ENCODE measurements at places on chromosomes 5 and 9. TPM values are rescaled to one million over a fixed set of nuclear protein-coding genes. Genes with fewer than 3 reads are reported as not detected.

- ATAC-seq, result no peak
These were observed 16.8 kb downstream of the AFAP1L1 start for GRCh38 chr5:149288436-149288835.

DNA sequence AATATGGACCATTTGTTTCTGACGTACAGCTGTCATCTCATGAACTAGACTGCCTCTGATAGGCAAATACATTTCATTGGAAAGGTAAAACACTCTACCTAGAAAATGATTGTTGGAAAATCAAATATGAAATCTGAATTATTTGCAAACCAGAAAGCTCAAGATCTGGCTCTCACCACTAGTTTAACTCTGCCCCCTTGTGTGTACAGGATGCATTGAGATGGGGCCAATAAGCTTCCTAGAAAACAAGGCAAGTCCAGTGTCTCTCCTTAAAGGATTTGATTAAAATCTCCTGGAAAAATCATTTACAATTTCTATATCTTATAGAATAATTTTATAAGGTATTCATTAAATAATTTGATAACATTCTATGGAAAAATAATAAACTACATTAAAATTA lies 311.9 kb upstream of the ANKH start:
- ATAC-seq, result no peak

DNA sequence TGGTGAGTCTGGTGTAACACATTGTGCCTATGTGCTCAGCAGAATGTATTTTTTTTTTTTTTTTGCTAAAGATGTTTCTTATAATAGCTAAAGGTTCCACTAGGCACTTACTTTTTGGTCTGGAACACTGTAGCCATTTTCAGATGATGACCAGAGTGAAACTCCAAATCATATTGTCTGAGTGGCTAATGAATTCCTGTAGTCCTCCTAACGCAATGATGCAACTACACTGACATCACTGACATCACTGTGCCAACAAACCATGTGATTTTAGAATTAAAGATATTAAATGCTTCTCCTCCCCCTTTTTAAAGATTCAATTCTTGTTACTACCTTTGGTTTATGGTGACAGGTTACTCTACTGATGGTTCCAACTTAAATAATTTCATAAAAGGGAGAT lies 28.8 kb downstream of the JAKMIP2 start:
- no peak for ATAC-seq

DNA sequence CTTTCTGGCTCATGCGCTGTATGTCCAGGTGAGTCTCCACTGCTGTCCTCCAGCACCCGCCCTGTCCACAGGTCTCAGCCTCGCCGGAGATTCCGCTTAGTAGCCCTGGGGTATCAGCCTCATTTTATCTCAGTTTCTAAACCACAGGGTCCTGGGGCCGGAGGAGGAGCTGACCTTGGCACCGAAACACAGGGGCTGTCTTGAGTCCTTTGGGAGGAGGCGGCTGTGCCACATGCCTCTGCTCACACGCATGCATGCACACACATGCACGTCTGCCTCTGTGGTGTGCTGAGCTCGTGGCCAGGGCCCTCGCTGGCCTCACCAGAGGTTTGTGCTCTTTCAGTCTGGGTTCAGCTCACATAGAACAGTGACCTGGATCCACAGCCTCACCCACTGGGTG lies 23.3 kb downstream of the TRIP13 start:
- no peak for ATAC-seq

GRCh38 chr5:61820836-61821235 lies 485.2 kb upstream of the KIF2A start:
- ATAC-seq, result no peak

DNA sequence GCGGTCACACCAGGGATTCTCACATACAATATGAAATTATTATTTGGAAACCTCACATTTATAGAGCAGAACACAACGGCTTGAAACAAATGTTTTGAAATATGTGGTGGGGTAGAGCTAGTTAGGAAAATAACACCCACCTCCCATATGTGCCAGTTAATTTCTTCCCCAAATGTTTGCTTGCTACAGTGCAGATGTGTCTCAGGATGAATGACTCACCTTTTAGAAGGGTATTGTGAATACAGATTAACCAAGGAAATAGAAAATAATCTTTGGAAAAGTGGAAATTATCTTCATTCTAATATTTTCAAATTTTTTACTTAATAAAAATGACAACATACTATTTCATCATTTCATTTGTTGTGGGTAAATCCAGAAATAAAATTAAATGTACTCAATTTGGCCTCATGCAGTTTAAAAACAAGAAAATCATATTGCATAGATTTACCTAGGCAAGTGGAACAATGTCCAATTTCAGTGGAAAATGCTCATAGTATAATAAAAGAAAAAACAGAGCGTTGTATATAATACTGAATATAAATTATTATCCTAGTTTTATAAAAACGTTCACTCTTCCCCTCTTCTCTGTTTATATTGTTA lies 39.3 kb upstream of the RICTOR start:
- no peak for ATAC-seq

DNA sequence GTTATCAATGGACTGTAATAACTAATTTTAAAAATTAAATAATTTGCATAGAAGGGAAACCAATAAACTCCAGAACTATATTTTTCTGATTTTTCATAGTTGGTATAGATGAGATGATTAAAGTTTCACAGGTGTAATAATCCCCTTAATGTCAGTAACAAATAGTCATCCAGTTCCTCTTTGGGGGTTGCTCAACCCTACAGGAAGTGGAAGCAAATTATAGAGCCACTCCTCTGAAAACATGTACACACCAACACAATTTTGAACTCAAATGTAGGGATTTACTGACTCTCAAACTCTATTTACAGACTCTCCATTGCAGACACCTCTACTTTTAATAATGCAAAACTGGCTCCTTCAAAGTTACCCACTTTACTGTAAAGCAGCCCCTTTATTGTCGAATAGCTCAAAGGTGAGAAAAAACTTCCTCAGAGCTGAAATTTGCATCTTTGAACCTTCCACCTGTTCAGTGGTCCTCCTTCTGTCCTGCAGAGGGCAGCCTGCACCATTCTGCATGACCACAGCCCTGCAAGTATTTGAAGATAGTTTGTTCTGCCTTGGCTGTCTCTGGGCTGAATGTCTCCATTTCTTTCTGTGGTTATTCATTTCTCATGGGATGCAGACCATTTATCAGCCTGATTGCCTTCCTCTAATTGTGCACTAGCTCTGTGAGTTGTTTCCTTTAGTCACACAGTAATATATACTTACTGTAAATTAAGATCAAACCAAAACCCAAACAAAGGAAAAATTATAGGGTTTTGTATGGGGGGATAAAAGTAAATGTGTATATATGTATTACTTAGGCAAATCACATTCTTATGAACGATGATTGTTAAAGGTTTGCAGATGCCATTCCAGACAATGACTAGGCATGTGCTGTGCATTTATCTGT lies 383.2 kb upstream of the SGCD start:
- ATAC-seq, result peak; percentile 55

GRCh38 chr9:122124528-122124927 lies 31.4 kb upstream of the TTLL11 start:
- no peak for ATAC-seq

GRCh38 chr5:115317320-115317719 lies 20.9 kb upstream of the CCDC112 start:
- no peak for ATAC-seq

- ATAC-seq, result no peak
These were observed 247.0 kb upstream of the TNC start for GRCh38 chr9:115364991-115365390.

DNA sequence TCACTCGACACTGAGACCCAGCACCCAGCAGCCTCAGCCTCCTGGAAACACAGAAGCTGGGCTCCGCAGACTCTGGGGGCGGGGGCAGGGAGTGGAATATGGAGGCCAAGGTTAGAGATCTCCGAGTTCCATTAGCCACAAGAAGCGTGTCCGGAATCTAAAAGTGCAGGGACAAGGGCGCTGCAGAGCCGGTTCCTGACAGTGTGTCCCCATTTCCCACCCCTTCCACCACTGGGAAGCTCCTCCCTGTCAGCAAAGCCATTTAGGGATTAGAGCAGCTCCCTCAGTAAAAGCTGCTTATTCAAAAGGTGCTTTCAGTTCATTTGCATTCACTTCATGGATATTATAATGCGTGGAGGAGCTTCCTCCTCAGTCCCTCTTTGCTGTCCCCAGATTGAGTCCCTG lies 74.1 kb upstream of the HSPA9 start:
- no peak for ATAC-seq

GRCh38 chr9:32644698-32645097 lies 9.2 kb upstream of the TAF1L start:
- ATAC-seq, result peak; percentile 56

DNA sequence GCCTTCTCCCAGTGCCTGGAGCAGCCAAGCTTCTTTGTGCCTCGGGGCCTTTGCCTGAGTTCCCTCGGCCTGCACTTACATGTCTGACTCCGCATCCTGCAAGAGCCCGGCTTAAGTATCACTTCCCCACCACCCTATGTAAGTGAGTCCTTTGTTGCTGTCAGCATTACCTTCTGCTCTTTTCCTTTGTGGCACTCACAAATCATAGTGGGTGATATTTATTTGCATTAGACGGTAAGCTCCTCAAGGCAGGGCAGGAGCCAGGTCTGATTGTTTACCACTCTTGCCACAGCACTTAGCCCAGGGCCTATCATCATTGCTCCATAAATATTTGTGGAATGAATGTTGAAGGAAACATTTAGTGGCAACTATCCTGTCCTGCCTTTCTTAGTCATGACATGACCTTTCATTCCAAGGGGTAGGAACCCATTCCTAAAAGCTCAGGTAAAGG lies 4.8 kb downstream of the GM2A start:
- peak; percentile 49 for ATAC-seq

- peak; percentile 45 for ATAC-seq
These were observed 18.7 kb downstream of the KCNIP1 start for GRCh38 chr5:170522211-170523141.

DNA sequence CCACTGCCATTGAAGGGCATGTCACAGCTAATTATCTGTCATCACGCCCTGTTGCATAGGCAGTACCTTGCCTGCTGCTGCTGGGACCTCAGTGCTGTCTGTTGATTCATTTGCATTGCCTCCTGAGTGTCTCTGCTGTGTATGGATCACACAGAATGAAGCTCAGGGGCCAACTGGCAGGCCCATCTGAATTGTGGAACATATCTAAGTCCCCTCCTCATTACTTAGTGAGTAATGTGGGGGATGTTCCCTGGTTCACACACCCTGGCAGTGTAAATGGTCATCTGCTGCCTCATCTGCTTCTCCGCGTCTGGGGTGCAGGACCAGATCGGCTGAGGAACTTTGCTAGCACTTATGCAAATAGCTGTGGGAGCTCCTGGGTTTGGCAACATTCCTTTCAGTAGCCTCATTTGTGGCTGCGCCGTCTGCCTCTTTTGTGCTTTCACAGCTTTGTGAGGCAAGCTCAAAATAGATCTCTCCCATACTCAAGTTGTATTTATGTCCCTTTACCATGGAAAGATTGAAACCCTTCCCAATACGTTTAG lies 25.4 kb downstream of the TYRP1 start:
- no peak for ATAC-seq

DNA sequence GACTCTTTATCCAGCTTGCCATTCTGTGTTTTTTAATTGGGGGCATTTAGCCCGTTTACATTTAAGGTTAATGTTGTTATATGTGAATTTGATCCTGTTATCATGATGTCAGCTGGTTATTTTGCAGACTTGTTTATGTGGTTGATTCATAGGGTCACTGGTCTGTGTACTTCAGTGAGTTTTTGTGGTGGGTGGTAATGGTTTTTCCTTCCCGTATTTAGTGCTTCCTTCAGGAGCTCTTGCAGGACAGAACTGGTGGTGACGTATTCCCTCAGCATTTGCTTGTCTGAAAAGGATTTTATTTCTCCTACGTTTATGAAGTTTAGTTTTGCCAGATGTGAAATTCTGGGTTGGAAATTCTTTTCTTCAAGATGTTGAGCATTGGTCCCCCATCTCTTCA lies 381.1 kb downstream of the MAN2A1 start:
- no peak for ATAC-seq

- ATAC-seq, result no peak
These were observed 31.6 kb downstream of the DAB2IP start for GRCh38 chr9:121682926-121683515.

DNA sequence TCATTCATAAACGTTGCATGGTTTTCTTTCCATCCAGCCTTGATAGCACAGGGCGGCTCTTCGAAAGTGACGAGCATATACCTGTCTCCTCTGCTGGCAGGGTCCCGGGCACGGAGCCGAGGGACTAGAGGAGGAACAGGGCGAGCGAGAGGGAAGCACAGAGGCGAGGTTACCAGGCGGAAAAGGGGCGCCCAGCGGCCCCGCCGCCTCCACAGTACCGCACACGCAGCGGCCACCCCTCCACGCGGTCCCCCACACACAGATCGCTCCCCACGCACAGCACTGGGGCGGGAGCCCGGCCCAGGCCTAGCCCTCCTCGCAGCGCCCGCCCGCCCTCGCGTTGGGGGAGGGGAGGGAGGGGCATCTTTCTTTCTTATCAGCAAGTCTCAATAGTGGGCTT lies 296.6 kb upstream of the DAB2 start:
- ATAC-seq, result no peak

GRCh38 chr9:133352635-133353340 lies 3.5 kb downstream of the SURF1 start:
- ATAC-seq, result no peak

DNA sequence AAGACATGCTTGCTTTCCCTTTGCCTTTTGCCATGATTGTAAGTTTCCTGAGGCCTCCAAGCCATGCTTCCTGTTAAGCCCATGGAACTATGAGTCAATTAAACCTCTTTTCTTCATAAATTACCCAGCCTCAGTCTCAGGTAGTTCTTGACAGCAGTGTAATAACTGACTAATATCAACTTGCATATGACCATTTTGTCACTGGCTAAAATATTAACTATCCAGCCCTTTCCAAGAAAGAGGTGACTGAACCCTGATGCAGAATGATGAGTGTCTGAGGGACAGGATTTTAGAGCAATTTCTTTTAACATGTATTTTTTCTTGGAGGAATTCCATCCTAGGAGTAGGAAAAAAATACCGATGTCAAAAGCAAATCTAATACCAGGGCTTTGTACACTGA lies 266.1 kb downstream of the SEMA5A start:
- ATAC-seq, result no peak

- ATAC-seq, result no peak
These were observed 1.9 kb upstream of the RGMB start for GRCh38 chr5:98771382-98772109.

- peak; percentile 81 for ATAC-seq
These were observed 310.4 kb upstream of the ZNF608 start for GRCh38 chr5:125056671-125057485.

GRCh38 chr5:108122702-108123101 lies 259.2 kb downstream of the FBXL17 start:
- ATAC-seq, result no peak

- peak; percentile 48 for ATAC-seq
These were observed 671.1 kb downstream of the TAF11L14 start for GRCh38 chr5:18305288-18305924.

GRCh38 chr9:6632516-6633183 lies 12.9 kb downstream of the GLDC start:
- ATAC-seq, result peak; percentile 71

SMIM33 gene
- total RNA-seq, result not detected

PCDHB6 gene
- total RNA-seq, result 0.16 TPM

FSTL4 gene
- total RNA-seq, result 2.8 TPM

EIF4E1B gene
- total RNA-seq, result not detected

ARRDC1 gene
- total RNA-seq, result 49.7 TPM

SCGB3A2 gene
- total RNA-seq, result not detected

KLF9 gene
- total RNA-seq, result 6.1 TPM
